Subcutaneous preadipocyte (primary cell): ENCODE measurements at places on chromosomes 2 and 18. TPM values are rescaled to one million over a fixed set of nuclear protein-coding genes. Genes with fewer than 3 reads are reported as not detected.

Gene SERPINB3
- total RNA-seq, result not detected in 2 replicates

Gene TUBA3E
- not detected in 2 replicates for total RNA-seq

Gene ASTL
- total RNA-seq, result not detected in 2 replicates

Gene ADD2
- under 0.01 and 0.20 TPM in 2 replicates for total RNA-seq

Gene CHN1
- total RNA-seq, result 25.4 and 28.3 TPM in 2 replicates

Gene TUBB8B
- total RNA-seq, result not detected in 2 replicates

Gene ANXA4
- 26.2 and 31.2 TPM in 2 replicates for total RNA-seq

Gene IGFBP5
- 11.5 and 106 TPM in 2 replicates for total RNA-seq

Gene ASB18
- not detected in 2 replicates for total RNA-seq

Gene INPP5D
- 0.39 and 0.73 TPM in 2 replicates for total RNA-seq

Gene SOCS6
- 26.1 and 50.6 TPM in 2 replicates for total RNA-seq

Gene CRYBA2
- total RNA-seq, result not detected in 2 replicates

Gene SULT1C2
- total RNA-seq, result under 0.01 and 0.39 TPM in 2 replicates

Gene NEUROD1
- total RNA-seq, result not detected in 2 replicates

Gene SOX11
- total RNA-seq, result not detected in 2 replicates

Gene TM4SF20
- total RNA-seq, result under 0.01 TPM in 1 of 2 replicates, not detected in the other

Gene SCLY
- total RNA-seq, result 15.1 and 27.8 TPM in 2 replicates

Gene MAP3K2
- 19.8 and 32.3 TPM in 2 replicates for total RNA-seq

Gene PKDCC
- total RNA-seq, result 26.4 and 26.5 TPM in 2 replicates

Gene MRO
- total RNA-seq, result 0.37 and 0.39 TPM in 2 replicates

Gene VAPA
- 193 and 211 TPM in 2 replicates for total RNA-seq

Gene BOK
- 11.4 and 13.7 TPM in 2 replicates for total RNA-seq

Gene TBR1
- under 0.01 TPM in 2 replicates for total RNA-seq

Gene FAM110C
- total RNA-seq, result not detected in 2 replicates

Gene SGPP2
- not detected in 2 replicates for total RNA-seq

Gene IL36RN
- not detected in 2 replicates for total RNA-seq

Gene EVX2
- not detected in 2 replicates for total RNA-seq

Gene RAX
- not detected in 2 replicates for total RNA-seq

Gene HOXD4
- total RNA-seq, result 1.1 and 2.0 TPM in 2 replicates

Gene RNF125
- 1.8 and 2.3 TPM in 2 replicates for total RNA-seq

Gene RIOK3
- total RNA-seq, result 58.8 and 59.6 TPM in 2 replicates

Gene NRP2
- 2.5 and 3.7 TPM in 2 replicates for total RNA-seq

Gene AFF3
- not detected in 2 replicates for total RNA-seq

Gene STPG4
- total RNA-seq, result under 0.01 and 0.20 TPM in 2 replicates

Gene POTEC
- not detected in 2 replicates for total RNA-seq

Gene RAB3GAP1
- 50.0 and 53.8 TPM in 2 replicates for total RNA-seq

Gene TCF23
- total RNA-seq, result not detected in 2 replicates

Gene ANKRD30BL
- total RNA-seq, result not detected in 2 replicates
